Keratinocyte (primary cell): ENCODE measurements at places on chromosomes 5 and 9. TPM values are rescaled to one million over a fixed set of nuclear protein-coding genes. Genes with fewer than 3 reads are reported as not detected.

GRCh38 chr9:98172604-98173003, 19.8 kb downstream of the CORO2A start:
- DNase-seq: no peak

DNA sequence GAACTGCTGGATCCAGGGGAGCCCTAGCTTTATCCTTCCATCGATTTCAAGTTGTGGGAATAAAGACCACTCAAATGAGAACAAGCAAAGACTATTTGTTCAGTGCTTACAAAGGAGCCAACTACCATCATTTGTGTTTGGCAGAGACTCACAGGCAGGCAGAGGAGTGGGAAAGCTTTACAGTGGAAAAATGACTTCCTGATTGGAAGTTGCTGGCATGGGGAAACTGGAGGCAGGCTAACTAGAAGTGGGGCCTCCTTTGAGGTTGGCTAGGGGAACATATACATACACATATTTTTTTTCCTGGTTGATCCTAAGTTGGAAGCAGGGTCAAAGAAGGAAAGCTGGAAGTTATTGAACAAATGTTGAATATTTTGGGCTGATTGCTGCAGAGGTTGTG, 121.7 kb downstream of the ACTBL2 start:
- DNase-seq: no peak

DNA sequence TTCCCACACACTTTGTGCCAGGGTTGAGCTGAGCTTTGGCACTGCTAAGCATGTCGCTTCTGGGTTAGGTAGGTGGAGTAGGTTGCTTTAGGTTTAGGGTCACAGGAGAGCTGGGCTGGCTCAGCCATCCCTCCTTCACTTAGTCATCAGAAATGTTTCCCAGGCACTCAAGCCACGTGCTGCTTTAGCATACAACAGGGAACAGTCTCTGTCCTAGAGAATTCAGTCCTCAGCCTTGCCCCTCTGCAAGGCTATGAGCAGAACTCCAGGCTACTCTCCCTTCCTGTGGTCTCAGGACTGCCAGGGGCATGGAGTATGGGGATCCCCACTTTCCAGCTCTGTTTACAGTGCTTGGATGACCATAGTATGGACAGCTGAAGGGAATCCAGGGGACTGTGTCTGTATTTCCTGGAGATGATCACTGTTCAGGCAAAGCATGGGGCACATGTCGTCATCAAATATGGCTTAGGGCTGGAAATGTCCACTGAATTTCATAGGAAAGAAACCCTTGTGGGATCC, 7.5 kb upstream of the ANKRD33B start:
- DNase-seq: no peak

The MAN1B1 gene
- 31.4 to 48.2 TPM (median 34.3 TPM) in 3 replicates for polyA plus RNA-seq

The KLHL3 gene
- 1.5 to 3.3 TPM (median 2.5 TPM) in 3 replicates for polyA plus RNA-seq

GRCh38 chr5:180311216-180311615, 19.3 kb upstream of the MAPK9 start:
- DNase-seq: no peak

GRCh38 chr9:34493972-34494535, 28.7 kb downstream of the ENHO start:
- peak; percentile 15 for DNase-seq

The C1QTNF3 gene
- 0.17 to 1.1 TPM (median 1.0 TPM) in 3 replicates for polyA plus RNA-seq

DNA sequence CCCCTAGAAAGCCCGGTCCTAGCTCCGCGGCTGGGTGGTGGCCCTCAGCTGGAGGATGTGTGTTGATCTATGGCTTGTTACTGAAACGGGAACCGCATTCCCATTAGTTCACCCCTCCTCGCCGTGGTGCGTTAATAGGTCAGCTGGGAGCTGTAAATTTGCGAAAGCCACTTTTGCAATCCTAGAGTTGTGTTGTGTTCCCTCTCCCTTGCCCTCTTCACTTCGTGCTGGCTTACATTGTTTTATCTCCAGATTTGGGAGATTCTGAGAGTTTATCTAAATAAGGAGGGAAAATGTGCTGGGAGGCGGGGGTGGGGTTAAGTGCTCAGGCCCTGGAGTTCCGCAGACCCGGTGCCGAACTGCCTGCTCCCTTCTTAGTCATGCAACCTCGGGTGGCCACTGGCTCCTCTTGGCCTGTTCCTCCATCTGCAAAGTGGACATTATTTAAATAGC, 62.8 kb downstream of the HMCN2 start:
- DNase-seq: no peak

DNA sequence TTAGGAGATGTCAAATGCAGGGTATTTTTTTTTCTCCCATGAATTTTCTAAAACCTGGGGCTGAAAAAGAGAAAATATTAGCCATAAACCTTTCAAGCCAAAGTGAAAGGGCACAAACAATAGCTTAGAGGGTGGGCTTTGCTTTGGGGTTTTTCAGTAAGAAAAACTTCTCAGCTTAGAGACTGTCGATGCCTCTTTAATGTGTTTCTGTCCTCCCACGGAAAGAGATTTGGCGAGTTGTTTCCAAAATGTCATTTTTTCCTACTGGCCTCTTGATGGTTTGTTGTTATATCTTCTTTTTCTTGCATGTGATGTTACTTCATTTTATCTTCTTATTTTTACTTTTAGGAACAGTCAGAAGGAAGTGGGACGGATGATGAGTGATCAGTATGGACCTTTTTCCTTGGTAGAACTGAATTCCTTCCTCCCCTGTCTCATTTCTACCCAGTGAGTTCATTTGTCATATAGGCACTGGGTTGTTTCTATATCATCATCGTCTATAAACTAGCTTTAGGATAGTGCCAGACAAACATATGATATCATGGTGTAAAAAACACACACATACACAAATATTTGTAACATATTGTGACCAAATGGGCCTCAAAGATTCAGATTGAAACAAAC, 177.3 kb downstream of the SMARCA2 start:
- DNase-seq: no peak

The IFNA21 gene
- polyA plus RNA-seq: not detected in 3 replicates

DNA sequence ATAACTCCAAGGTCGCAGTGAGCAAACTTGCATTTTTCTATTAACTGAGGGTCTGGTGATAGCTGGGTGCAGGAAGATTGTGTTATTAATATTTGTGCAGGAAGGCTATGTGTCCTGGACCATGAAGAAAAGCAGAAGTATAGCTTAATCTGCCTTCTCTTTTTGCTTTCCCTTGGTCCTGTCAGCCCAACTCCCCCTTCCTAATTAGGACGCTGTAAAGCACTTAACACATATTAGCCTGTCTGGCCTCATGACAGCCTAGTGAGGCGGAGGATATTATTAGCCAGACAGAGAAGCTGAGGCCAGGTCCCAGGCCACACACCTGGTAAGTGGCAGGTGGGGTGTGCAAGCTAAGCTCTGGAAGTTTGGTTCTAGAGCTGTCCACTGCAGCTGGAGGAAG, 29.5 kb downstream of the SLC46A2 start:
- DNase-seq: no peak

- DNase-seq: no peak
Observed at GRCh38 chr5:171783051-171783450, 2.6 kb upstream of the SMIM23 start.
